ENCODE measurements at places on chromosomes 3 and 15. TPM values are rescaled to one million over a fixed set of nuclear protein-coding genes. Genes with fewer than 3 reads are reported as not detected.

The CELSR3 gene
- polyA plus RNA-seq = 0.69 TPM

The TMEM158 gene
- polyA plus RNA-seq = not detected

The ITGA11 gene
- 0.02 TPM for polyA plus RNA-seq

The CCR3 gene
- not detected for polyA plus RNA-seq

The CCDC39 gene
- polyA plus RNA-seq = not detected

The FBXO45 gene
- 2.0 TPM for polyA plus RNA-seq

The EEF1AKMT4 gene
- 4.4 TPM for polyA plus RNA-seq

The CYP8B1 gene
- polyA plus RNA-seq = not detected

The CLDND1 gene
- polyA plus RNA-seq = 47.4 TPM

The USP50 gene
- not detected for polyA plus RNA-seq

The KPNA1 gene
- polyA plus RNA-seq = 53.1 TPM

The IL17RC gene
- polyA plus RNA-seq = 8.3 TPM

The PP2D1 gene
- polyA plus RNA-seq = 0.60 TPM

The INSYN1 gene
- not detected for polyA plus RNA-seq

The IFRD2 gene
- 69.7 TPM for polyA plus RNA-seq

The ERICH6 gene
- polyA plus RNA-seq = not detected

The ZNF860 gene
- polyA plus RNA-seq = not detected

The KNG1 gene
- polyA plus RNA-seq = not detected

All from naive thymus-derived CD4-positive, alpha-beta T cell (primary cell).